ENCODE measurements at places on chromosomes 11 and 22. TPM values are rescaled to one million over a fixed set of nuclear protein-coding genes. Genes with fewer than 3 reads are reported as not detected.

- DNase-seq, result peak; percentile 62
These were observed 27.3 kb downstream of the MARK2 start for GRCh38 chr11:63866211-63866610.

- no peak for DNase-seq
These were observed 1491.4 kb downstream of the LRRC4C start for GRCh38 chr11:39968071-39968470.

GRCh38 chr11:17760102-17761029 is 25.8 kb downstream of the KCNC1 start:
- peak; percentile 61 for DNase-seq

- no peak for DNase-seq
These were observed 3.7 kb downstream of the TSG101 start for GRCh38 chr11:18523084-18523483.

DNA sequence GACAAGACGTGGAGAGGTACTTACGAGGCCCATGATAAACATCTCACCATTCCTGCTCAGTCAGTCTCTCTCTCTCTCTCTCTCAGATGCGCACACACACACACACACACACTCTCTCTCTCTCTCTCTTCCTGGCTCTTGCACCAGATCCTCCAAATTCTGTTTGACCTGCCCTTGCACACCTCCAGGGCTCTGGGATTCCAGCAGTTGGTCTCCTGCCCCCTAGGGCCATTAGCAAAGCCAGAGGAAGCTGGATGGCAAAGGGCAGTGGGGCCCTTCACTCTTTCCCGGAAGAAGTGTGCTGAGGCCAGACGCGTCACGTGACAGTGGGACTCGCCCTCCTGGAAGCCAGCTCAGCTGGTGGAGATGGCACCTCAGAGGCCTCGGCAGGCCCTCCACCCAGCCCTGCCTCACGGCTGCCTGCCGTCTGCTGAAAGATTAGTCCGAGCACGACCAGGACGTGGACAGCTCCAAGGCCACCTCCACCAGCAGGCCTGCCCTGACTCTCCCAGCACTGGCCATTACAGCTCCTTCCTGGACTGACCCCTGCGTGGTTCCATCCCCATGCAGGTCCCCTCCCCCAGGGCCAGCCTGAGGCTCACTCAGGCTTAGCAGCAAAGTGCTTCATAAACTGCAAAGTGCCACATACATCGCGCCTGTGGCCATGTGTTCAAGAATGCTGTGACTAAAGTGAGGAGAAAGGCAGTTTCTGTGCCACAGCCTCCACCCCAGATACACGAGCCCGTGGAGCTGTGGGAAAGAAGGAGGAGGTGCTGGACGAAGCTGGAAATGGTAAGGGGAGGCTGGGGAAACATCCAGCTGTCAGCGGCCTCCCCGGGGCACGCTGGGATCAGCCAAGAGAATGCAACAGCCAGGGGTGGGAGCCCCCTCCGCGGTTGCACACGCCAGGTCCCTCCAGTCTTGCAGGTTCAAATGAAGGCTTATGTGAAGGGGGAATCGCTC is 3.7 kb downstream of the PDGFB start:
- peak; percentile 73 for DNase-seq

- no peak for DNase-seq
These were observed 5.6 kb downstream of the PLAAT3 start for GRCh38 chr11:63608353-63609345.

GRCh38 chr11:123695231-123695630 is 40.8 kb upstream of the SCN3B start:
- no peak for DNase-seq

DNA sequence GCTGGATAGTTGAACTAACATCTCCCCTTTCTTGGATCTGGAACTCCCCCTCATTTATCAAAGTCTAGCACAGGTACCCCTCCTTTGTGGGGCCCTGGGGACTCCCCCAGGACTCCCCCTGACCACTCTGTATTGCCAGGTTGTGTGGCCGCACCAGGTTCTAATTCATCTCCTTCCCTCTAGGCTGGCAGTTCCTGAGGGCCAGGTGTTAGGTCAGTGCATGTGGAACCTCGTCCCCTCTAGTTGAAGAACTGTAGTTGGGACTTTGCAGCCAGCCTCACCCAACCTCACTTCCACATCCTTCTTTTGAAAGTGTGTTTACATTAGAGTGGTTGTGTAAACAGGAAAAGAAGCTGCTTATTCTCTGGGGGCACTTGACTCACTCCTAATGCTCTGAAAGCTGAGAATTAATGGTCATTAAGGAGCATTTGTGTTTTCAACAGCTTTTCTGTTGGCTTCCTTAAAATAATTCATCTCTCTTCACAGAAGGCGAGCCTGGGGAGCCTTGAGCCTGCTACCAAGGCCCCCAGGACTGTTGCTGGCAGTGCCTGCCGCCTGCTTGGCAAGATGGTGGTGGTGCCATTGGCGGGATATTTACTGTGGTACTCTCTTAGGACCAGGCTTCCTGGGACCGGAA is 11.8 kb downstream of the UPB1 start:
- no peak for DNase-seq

- no peak for DNase-seq
These were observed 1.3 kb downstream of the TRAF6 start for GRCh38 chr11:36508743-36509142.

- no peak for DNase-seq
These were observed 13.6 kb upstream of the SREBF2 start for GRCh38 chr22:41819257-41819656.

Gene ART5
- 4.7 TPM for total RNA-seq

Gene OR4D5
- total RNA-seq, result not detected

Gene WNT11
- 20.0 TPM for total RNA-seq

Gene OR52H1
- total RNA-seq, result not detected

Gene TNNT3
- total RNA-seq, result 35.7 TPM
